Stimulated activated CD4-positive, alpha-beta T cell treated with anti-CD3 and anti-CD28 coated beads, Interleukin-12 subunit alpha, Interleukin-12 subunit beta, amount 100 ng/mL, for 24 hours (primary cell): ENCODE measurements at places on chromosomes 12 and 14.

DNA sequence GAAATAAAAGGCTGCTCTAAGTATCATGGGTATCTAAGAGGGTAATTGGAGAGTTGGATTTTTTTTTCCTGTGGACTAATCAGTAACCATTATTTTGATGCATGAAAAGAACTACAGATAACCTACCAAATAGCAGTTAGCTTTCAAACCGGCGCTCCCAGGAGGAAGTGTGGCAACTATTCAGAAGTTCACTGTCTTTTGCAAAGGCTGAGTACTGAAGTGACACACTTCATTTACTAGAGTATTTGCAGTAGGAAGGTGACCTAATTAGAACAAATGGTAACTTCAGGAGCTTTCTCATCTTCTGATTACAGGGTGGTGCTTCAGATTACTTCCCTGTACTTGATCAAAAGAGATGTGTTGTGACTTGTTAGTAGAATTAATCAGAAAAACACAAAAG, 87.7 kb downstream of the PELI2 start:
- no peak for DNase-seq

- DNase-seq, result no peak
These were observed 4.8 kb upstream of the LGMN start for GRCh38 chr14:92753250-92753649.

DNA sequence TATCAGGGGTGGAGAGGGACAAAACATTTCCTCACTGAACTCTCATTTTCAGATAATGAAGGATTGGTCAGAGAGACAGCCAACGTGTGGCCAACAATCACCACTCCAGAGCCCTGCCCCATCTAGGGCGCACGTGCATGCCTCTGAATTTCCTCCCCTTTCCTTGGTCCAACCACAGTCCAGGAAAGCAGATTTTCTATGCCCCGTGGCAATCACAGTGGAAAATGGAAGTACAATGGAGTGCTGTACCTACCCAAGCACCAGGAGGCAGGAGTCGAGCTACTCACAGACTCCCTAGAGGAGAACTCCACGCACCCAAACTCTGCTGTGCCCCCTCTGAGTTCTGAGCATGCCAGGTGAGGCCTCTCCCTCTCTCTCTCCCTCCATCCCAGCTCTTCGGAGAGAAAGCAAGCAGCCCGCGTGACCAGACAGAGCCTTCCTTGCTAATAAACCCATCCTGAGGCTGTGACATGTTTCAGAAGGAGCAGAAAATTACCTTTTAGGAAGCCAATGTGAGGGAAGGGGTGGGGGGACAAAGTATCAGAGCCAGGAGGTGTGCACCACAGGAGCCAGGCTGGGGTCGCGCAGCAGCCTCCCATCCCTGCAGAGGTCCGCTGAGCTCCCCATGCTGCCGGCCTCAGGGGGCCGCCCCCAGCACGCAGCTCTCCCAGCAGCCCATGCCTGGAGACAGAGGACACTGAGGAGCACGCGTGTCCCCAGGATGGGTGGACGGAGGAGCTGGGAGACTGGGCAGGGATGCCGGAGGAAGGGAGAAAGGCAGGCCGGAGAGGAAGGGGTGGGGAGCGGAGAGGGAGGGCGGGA, 73.4 kb downstream of the PITPNM2 start:
- DNase-seq, result no peak

GRCh38 chr14:50791201-50791600, 39.8 kb downstream of the NIN start:
- DNase-seq, result no peak

- DNase-seq, result no peak
These were observed 17.4 kb downstream of the CEP170B start for GRCh38 chr14:104882325-104882973.
